CD8-positive, alpha-beta T cell (primary cell): ENCODE measurements at places on chromosomes 5 and 9. TPM values are rescaled to one million over a fixed set of nuclear protein-coding genes. Genes with fewer than 3 reads are reported as not detected.

Gene RASGEF1C
- not detected for total RNA-seq

Gene ZBTB26
- total RNA-seq, result 5.9 TPM

Gene WNT8A
- not detected for total RNA-seq

Gene SPRY4
- 1.2 TPM for total RNA-seq

Gene LCN2
- not detected for total RNA-seq

Gene ARL14EPL
- total RNA-seq, result 0.44 TPM

Gene IGFBPL1
- not detected for total RNA-seq

Gene LEAP2
- total RNA-seq, result 0.14 TPM

Gene NR3C1
- total RNA-seq, result 181 TPM
